ENCODE measurements at places on chromosomes 12 and 14. TPM values are rescaled to one million over a fixed set of nuclear protein-coding genes. Genes with fewer than 3 reads are reported as not detected.
A peak's percentile ranks its signal among the peaks of the same experiment; 100 is the strongest.

- no peak for DNase-seq
These were observed 13.7 kb upstream of the ZNF84 start for GRCh38 chr12:133023566-133023965.

CLEC9A gene
- total RNA-seq, result not detected

DNA sequence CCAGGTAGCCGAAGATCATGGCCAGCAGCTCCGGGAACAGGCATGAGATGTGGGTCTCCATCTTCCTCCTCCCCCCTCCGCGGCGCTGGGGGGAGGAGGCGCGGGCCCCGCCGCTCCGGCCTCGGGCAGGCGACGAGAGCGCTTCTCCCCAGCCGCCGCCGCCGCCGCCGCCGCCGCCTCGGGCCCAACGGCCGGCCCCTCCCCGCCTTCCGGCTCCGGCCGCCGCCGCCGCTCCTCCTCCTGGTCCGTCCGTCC, 448 bp downstream of the FBXL14 start:
- no peak for DNase-seq

DNA sequence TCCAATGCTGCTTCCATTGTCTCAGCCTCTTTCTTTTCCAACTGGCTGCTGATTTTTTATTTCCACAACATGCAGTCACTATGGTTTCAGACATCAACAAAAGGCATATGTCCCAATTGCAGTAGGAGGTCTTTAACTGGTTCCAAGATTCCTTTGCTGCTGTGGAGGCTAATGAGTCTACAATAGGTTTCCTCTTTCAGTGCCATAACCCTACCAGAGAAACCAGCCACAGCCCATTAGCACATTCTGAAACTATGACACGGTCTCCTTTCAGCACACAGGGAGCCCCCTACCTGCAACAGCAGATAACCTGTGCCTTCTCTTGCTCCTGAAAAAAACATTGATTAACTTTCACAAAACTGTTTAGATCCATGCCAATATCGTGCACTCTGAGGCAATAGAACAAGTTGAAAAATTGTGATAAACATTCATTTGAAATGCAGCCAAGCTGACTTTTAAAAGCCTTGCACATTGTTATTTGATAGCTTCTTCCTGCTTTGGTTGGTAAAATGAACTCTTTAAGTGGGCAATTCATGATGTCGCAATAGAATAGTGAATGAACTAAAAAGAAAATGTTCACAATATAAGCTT, 32.4 kb downstream of the PLEKHG7 start:
- DNase-seq, result no peak

NR1H4 gene
- total RNA-seq, result not detected

- DNase-seq, result no peak
These were observed 10.5 kb upstream of the TMED2 start for GRCh38 chr12:123573870-123574269.

CISTR gene
- total RNA-seq, result 0.75 TPM

DNA sequence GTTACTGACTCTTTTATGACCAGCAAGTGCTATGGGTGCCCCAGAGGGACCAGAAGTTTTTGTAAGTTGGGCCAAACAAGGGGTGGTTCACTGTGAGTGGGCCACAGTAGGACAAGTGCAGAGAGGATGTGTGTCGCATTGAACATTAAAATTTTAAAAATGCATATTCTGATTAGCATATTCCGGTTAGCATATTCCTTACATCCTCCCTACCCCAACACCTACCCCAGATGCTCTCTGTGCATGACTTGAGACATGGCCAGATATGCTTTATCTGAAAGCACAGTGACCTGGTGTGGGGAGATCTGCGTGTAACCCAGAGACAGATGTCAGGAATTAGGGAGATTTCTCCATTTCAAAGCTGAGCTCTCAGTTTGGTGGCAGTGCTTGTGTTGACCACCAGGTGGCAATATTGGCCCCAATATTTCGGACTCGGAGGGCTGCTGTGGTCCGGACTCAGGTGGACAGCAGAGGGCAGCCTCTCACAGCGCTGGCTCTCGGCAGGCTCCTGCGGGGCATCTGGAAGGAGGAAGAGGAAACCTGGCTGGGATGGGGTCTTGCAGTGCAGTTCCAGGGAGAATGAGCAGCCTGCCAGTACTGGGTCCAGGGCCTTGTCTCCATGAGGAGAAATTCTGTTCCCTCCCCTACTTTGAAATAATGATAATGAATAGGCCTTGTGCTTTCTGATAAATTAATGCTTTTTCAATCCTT, 1.6 kb upstream of the CEBPE start:
- peak; percentile 96 for DNase-seq

DNA sequence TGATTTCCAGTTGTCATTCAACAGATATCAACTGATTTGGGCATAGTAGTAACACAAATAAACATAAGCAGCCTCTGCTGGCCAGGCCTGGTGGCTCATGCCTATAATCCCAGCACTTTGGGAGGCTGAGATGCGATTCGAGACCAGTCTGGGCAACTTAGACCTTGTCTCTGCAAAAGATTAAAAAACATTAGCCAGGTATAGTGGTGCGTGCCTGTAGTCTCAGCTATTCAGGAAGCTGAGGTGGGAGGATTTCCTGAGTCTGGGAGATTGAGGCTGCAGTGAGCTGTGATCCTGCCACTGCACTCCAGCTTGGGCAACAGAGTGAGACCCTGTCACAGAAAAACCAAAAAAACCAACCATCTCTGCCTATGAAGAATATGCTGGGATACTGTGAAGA, 7.1 kb downstream of the METAP2 start:
- no peak for DNase-seq

DNA sequence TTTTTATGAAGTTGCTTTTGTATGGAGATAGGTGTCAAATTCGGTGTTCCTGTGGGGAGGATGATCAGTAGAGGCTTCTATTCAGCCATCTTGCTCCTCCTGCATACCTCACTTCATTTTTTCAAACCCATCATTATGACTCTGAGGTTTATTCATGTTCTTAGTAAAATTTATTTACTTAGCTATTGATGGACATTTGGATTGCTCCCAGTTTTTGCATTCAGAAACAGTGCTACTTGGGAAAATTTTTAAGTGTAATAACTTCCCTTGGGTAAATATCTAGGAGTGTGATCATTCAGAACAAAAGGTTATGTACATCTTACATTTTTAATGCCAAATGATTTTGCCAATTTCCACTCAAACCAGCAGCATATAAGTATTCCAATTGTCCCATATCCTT, 208.3 kb downstream of the SYNE2 start:
- no peak for DNase-seq

DNA sequence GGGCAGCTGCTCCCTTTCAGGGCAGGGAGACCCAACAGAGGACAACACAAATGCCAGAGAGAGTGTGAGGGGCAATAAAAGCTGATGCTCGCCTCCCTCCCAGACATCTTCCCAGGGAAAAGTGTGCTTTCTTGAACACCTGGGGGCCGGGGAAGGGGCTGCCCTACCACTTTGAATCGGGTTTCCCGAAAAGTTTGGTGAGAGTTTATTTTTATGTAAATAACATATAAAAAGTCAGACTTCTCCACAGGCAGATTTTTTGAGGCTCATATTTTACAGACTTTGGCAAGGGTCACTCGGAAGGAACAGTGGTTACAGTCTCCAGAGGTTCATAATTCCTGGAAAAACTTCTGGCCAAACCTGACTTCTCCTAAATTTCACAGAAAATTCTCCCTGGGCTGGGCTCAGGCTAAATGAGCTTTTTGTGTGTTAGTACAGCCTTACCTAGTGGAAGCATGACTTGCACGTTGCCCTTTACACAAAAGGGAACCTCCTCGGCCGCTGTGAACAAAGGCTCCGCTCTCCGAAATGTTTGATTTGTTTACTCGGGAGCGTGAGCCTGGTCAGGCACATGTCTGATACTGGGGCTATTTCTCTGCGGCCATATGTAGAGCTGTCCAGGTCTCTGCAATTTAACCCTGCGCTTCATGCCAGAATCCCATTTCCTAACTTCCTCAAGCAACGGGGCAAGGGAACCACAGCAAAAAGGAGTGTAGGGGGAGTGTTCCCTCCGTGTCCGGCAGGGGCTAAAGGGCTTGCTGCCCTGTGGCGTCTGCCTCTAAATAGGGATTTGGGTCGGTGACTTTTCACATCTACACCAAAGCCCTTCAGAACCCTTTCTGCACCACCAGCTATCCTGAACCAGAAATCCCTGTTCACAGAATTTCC, 3.4 kb downstream of the RTL1 start:
- peak; percentile 27 for DNase-seq

GRCh38 chr12:130164936-130165335, 2.7 kb downstream of the FZD10 start:
- peak; percentile 43 for DNase-seq

Data from cardiac septum (tissue), 1 donor.